ENCODE measurements at places on chromosomes 7 and 10.
A peak's percentile ranks its signal among the peaks of the same experiment; 100 is the strongest.

GRCh38 chr10:8874972-8875371 lies 820.5 kb downstream of the GATA3 start:
- no peak for DNase-seq

- no peak for DNase-seq
Observed at GRCh38 chr10:48833674-48834073, 106.0 kb downstream of the LRRC18 start.

- DNase-seq = peak; percentile 37
Observed at GRCh38 chr7:87474533-87475358, 734 bp downstream of the ABCB4 start.

DNA sequence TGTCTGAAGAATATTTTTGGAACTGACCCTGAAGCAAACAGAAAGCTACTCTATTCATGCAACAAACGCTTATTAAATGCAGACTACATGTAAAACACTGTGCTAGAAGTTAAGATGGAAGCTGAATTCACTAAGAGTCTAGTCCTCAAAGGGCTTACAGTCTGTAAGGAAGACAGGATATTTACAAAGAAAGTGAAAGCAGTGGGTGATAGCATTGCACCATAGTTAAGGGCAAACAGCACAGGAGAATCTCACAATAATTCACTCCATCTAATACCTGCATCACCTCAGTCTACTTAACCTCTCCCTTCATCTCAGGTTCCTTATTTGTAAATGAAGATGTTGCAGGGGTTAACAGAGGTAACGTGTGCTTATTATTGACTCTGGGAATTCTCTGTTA lies 360.0 kb upstream of the AOAH start:
- DNase-seq = no peak

GRCh38 chr7:150778738-150779301 lies 21.3 kb downstream of the TMEM176B start:
- DNase-seq = peak; percentile 37

DNA sequence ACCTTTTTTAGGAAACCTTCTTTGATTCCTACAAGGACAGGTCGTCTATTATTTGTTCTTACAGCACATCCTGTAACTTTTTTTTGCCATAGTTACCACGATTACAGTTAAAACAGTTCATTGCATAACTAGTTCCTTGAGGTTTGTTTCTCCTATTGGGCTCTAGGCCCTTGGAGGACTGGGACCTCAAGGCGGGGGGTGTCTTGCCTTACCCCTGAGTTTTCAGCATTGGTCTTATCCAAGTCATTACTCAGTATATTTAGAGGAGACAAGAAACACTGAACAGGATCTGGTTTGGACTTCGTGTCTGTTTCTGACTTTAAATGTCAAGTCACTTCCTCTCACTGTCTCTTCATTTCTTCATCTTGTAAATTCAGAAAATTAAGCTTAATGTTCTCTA lies 369.8 kb downstream of the SDK1 start:
- no peak for DNase-seq

GRCh38 chr7:37369906-37370305 lies 78.8 kb downstream of the ELMO1 start:
- DNase-seq = no peak

- no peak for DNase-seq
Observed at GRCh38 chr7:17771901-17772408, 168.3 kb downstream of the SNX13 start.
